ENCODE measurements at places on chromosomes 6 and 20.

- DNase-seq, result no peak
Observed at GRCh38 chr6:126033696-126034095, 47.4 kb downstream of the TRMT11 start.

DNA sequence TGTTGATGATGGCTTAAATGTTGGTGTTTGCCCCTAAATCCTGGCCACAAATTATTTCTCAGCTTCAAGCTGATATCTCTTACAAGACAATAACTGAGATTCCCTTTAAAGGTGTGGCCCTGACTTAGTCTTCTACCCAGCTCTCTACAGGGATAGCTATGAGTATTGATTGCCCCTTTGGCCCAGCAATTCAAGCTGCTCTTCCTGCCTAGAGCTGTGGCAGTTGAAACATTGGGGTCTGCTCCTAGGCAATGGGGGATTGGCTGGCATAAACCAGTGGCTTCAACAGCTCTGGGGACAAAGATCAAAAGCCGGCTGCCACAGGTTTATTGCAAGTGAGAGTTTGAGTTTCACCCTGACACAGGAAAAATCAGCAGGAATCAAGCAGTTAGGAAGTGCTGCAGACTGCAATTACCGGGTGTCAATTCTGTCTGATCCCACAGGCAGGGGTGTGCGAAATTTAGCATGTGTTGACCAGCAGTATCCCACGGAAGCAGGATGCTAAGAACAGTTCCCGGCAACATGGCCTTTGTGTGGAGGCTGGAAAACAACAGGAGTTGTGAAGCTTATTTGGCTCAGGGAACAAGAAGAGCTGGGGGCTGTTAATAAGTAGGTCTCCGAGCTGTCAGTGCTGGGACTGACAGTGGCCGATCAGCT lies 66.2 kb upstream of the IYD start:
- peak; percentile 56 for DNase-seq

DNA sequence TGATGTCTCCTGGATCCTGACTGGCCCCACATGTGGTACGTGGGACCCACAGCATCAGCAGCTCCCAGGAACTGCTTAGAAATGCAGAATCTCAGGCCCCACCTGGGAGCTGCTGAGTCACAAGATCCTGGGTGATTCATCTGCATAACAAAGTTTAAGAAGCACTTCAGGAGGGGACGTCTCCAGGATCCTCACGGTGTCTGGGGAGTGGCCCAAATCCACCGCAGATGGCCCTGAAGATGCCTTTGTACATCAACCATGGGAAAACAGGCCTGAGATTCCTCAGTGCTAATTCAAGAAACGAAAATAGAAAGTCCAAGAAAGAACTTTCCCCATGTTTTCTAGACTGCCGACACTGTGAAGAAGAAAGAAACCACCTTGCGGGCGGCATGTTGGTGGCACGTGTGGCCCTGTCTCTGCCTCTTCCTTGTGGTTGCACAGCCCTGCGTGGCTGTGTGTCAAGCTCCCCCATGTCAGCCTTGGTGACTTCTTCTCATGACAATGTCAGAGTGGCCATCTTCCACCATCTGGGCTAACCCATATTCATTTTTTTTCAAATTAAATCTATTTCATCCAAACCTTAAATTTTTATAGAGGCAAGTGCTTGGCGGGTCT lies 26.1 kb downstream of the RRBP1 start:
- no peak for DNase-seq

GRCh38 chr6:129671442-129672340 lies 38.3 kb downstream of the ARHGAP18 start:
- no peak for DNase-seq

- DNase-seq, result peak; percentile 46
Observed at GRCh38 chr20:3000852-3001523, 42.4 kb upstream of the GNRH2 start.

GRCh38 chr6:67642582-67642981 lies 992.5 kb upstream of the ADGRB3 start:
- no peak for DNase-seq

GRCh38 chr6:26323525-26324294 lies 41.3 kb upstream of the BTN3A2 start:
- DNase-seq, result no peak

DNA sequence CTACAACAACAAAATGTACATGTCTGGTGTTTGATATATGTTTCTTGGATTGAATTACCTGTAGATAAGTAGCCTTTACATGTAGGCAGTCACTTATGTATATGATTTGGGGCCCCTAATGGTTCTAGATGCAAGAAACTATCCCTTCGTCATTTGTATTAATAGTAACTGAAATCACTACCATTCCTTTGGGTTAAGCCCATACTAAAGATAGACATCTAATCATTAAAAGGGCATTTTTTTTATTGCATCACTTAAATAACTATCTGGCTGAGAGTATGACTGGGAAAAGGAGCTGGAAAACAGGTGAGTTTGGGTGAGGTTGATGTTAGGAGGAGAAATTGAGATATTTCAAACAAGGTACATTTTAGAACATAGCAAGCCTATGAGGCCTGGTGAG lies 213.5 kb upstream of the PLN start:
- no peak for DNase-seq

GRCh38 chr20:45506398-45506797 lies 9.0 kb downstream of the SPINT3 start:
- DNase-seq, result no peak

- no peak for DNase-seq
Observed at GRCh38 chr6:89239338-89239737, 22.2 kb upstream of the GABRR1 start.

- DNase-seq, result no peak
Observed at GRCh38 chr6:3504938-3505805, 48.3 kb upstream of the SLC22A23 start.

DNA sequence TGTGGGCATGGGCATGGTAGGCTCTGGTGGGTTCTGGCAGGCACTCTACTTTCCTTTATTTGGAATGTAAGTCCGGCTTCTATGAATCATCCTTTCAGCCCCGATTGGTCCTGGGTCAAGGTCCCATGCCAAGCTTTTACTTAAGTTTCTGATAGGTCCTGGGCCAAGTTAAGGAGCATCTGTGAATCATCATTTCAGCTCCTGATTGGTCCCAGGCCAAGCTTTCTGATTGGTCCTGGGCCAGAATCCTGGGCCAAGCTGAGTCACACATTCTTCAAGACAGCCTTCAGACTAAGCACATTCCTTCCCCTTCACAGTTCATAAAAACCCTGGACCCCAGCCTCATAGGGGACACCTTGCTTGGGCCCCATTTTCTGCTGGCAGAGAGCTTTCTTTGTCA lies 231.0 kb upstream of the EYS start:
- no peak for DNase-seq

DNA sequence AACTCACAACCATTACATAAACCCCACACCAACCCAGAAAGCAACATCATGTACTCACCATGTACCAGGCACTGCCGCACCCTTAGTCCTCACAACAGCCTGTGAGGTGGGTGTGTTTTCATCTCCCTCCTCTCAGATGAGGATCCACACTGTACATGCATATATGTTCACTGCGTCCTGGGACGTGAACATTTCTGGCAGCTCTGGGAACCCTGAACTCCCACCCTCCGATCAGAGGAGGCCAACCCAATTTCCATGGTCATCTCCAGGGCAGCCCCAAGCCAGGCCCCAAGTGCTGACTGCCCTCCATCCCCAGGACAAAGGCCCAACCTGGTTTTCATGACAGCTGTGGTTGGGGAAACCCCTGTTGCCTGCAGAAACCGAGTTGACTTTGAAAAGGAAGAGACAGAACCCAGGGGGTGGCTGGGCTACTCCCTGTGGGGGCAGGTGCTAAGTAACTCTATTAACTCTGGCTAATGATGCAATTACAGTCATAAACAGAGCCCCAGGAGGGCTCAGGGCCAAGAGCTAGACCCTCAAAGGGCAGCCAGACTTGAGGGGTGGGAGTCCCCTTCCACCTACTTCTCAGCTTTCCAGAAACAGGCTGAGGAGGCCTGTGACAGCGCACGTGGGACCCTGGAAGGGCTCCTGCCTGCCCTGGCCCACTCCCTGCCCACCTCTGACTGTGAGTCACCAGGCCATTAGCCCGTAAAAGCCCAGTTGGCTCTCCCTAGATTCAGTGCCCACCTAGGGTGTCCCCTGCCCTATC lies 2.6 kb downstream of the TFEB start:
- no peak for DNase-seq

GRCh38 chr6:4017834-4018170 lies 61.1 kb downstream of the FAM217A start:
- peak; percentile 28 for DNase-seq

GRCh38 chr6:23199541-23199940 lies 630.2 kb downstream of the HDGFL1 start:
- no peak for DNase-seq

DNA sequence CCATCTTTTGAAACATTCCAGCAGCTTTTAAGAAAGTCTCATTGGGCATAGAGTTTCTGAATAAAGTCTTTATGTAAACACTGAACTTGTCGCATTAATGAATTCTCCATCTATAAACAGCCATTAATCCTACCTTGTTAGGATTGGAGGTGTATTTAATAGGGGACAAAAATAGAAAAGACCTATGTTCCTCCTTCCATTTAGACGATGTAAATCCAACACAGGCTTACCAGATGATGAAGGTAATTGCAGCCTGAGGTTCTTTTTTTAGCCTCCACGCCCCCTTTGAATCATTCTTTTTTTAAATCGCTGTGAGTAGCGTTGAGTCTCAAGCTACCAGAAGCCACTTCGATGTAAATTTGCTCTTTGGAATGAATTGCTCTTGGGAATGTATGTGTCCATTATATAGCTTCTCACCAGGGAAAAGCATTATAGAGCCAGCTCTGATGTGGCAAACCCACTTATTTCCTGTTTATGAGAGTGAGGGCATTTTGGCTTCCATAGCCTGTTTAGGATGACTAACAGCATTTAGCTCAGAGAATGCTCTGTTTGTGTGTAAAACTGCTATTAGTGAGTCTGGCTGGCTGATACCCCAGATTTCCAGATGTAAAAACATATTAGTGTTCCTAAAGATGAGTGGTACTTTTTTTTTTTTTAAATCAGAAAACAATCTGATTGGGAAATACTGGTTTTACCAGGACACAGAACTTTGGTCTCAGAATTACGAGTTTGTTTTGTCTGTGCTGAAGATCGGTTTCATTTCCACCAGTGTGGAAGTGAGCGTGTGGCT lies 74.9 kb upstream of the CLDN20 start:
- no peak for DNase-seq

- DNase-seq, result peak; percentile 90
Observed at GRCh38 chr6:27753668-27754407, 158.4 kb downstream of the OR2B2 start.

DNA sequence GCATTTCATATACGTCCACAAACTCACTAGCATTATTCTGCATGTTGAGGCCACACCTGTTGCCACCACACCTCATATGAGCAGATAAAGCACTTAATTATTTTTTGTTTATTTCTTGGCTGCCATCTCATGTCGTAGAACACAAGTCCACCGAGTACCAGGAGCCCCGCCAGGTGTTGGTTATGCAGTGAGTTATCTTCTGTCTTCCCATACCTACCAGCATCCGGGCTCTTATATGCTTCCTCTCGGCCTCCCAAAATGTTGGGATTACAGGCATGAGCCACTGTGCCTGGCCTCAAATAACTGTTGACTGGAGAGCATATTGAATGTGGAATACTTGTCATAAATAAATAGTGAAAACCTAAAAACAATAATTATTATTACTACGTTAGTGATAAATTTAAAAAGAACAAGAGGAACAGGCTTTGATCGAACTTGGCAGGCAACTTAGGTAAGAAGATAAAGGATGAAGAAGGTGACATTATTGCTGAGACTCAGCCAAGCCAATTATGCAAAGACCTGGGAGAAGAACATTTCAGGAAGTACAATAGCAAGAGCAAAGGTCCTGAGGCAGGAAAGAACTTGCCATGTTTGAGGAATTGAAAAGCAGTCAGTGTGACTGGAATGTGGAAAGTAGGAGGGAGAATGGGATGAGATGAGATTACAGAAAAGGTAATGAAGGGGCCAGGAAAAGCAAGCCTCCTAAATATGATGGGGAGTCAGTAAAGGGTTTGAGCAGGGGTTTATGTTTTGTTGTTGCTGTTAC lies 12.6 kb upstream of the SLC23A2 start:
- DNase-seq, result no peak

Measured in HCT116 (cell line).